ENCODE measurements at places on chromosomes 11 and 22.

DNA sequence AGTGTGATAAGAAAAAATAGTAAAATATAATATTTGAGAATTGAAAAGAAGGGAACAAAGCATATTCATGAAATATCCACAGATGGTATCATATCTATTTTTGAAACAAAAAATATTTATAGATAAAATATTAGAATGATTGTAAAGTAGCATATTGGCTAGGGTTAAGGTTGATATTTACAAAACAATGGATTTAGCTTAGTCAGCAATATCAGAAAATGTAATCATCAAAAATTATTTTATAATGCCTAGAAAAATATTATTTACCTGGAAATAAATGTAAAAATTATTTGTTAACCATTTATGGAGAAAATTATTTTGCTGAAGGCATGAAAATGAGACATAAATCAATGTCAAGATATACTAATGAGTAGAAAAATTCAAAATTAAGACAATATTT, 12.8 kb downstream of the FAM111B start:
- no peak for DNase-seq

- DNase-seq = no peak
Measured at GRCh38 chr11:105719073-105719822, 109.4 kb downstream of the GRIA4 start.

DNA sequence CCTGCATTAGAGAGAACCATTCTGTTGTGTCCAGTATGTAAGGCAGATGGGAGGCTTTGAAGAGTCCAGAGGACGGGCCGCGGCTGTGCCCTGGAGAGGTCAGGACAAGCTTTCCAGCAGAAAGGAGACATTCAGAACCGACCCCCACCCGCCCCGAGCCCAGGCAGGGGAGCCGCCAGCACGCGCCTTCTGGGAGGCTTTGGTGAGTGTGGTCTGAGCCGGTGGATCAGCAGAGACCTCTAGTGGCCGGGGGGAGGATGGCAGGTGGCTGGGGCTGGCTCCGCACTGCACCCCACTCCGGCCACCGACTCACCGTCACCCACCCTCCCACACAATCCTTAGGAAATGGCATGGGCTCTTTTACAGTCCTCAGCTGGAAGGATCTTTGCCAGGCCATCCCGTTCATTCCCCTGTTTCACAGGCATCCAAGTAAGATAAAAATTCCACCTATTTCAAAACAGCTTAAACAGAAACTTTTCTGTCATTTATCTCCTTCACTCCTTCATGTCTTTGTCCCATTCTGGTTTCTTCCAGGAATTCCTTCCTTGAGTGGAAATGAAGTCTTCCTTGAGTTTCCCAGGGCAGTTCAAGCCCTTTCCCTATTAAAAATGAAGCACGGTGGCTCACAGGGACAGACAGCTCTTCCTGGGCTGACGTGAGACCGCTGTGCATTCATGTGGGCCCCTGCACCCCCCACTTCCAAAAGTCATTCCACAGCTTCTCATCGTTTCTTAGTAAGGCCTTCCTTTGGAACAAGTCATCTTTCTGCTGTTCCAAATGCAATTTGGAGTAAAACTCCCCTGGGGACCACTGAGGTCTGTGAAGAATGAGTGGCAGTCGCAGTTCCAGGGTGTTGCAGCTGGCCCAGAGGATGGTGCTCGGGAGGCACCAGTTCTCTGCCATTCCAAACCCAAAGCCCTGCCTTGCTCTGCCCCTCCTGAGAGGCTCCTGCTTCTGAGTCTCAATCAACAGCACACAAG, 91.0 kb downstream of the FEZ1 start:
- DNase-seq = no peak

DNA sequence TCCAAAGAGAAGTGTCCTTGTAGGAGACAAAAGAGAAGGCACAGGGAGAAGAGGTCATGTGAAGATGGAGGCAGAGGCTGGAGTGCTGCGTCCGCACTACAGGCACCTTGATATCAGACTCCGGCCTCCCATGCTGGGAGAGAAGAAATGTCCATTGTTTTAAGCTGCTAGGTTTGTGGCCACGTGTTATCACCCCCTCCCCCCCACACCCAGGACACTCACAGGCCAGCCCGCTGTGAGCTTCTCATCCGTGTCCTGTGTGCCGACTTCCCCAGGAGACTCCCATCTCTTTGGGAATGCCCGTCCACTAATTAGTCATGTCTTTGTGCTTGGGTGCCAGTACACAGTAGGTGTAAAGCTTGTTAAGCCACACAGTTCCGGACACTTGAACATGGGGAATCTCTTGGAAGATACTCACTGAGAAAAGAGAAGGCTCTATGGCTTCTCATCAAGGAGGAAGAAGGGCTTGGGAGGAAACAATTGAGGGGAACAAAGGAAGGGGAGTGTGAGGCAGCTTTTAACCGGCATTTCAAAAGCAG, 1234.7 kb downstream of the TBC1D22A start:
- DNase-seq = no peak

DNA sequence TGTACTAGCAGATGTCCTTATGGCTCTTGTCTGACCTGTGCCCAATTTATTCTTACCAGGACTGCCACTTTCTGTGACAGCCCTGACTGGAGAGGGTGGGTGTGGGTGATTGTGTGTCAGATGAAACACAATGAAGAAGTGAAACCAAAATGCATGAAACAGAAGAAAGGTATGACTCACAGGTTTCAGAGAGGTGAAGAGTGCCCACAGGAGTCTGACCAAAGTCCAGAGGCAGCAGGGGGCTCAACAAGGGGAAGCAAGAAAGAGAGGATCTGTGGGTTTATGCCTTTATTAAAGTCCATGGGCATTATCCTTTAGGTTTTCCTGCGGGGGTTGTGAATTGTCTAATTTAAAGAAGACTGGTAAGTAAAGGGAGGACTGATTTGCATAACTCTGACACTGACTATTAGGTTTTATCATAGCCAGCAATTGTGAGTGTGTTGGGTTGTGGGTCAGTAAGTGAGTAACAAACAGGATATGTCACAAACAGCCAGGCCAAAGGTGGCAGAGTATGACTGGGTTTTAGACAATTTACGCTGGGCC, 3.9 kb upstream of the OR4C6 start:
- no peak for DNase-seq

DNA sequence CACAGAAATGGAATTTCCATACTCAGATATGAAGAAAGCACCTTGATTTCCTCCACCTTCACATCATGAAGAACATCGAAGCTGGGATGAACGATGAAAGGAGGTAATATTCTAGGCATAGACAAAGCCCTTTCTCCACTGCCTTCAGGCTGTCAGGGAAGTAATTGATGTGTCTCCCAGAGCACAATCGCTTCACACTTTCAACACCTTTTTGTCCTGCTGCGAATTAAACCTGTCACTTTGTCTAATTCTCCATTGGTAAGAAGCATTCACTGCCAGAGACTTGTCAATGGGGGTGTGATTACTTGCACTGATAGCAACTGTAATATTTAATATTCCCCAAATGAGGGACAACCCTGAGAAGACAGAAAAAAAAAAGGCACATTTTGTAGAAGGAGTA, 260.1 kb downstream of the ETS1 start:
- no peak for DNase-seq

GRCh38 chr11:68199295-68199987, 13.7 kb downstream of the KMT5B start:
- DNase-seq = no peak

- no peak for DNase-seq
Measured at GRCh38 chr11:83061883-83062282, 9.8 kb downstream of the RAB30 start.

- no peak for DNase-seq
Measured at GRCh38 chr11:17828311-17828751, 93.8 kb downstream of the KCNC1 start.

DNA sequence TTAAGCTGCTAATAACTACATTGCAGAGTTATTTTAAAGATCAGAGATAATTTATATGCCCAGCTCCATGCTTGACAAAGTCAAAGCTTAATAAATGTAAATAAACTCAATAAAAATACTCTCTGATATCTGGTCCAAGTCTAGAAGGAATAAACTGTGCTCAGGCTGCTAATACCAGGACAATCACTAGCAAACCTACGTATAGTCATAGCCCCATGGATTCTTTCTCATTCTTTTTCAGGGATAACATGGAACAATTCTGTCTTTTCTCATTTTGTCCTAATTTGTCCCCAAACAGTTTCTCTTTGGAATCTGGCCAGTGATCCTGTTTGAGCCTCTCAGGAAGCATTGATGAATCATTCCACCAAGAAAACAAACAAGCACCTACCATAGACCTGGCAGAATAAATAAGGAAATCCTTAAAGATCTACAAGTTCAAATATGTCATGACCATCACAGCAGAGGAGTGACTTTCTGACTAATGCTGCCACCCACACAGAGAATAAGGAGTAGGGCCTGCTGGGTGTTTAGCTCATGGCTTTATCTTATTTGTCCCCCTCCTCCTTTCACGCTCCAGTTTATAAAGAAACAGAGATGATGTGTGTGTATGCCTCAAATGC, 14.1 kb upstream of the B3GNT6 start:
- DNase-seq = no peak

DNA sequence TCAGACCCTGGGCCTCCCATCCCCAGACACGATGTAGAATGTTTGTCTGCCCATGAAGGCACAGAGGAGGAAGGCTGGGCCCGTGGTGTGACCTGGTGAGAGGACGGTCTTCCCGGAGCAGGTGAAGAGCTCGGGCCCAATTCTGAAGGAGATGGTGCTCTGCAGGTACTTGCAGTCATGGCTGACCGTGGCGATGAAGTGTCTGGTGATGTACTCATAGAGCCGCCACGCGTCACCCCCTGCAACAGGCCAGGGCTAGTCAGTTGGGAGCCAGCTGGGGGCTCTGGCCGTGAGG, 10.0 kb upstream of the PPM1F start:
- no peak for DNase-seq

DNA sequence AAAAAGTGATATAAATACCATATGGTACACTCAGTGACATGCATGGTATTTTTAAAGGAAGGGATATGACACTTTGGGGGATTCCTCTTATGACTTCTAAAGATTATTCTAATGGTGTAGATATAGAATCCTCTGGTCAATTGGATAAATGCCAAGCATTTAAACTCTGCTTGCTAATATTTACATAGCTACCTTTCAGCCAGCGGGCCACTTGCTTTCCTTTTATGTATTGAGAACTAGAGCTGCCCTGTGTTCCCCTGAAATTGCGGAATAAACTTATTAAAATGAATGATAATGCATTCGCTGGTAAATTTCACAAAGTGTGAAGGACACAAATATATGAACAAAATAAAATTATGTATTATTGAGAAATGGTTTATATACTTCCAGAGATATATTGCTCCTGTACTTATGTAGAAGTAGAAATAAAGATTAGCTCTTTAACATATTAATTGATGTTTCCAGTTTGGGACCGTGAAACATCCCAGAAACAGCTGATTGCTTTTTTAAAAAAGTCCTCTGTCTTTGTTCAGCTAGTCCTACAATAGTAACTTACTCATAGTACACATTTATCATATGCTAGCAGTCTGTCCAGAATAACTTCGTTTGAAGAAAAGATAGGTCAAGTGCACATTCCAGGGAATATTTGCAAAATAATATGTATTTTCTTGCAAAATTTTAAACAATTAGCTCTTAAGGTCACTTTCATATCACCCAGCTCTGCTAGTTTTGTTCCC, 40.1 kb upstream of the CARD18 start:
- DNase-seq = no peak

GRCh38 chr11:94885133-94885532, 88.2 kb downstream of the CWC15 start:
- no peak for DNase-seq
